ENCODE measurements at places on chromosomes 11 and 22. TPM values are rescaled to one million over a fixed set of nuclear protein-coding genes. Genes with fewer than 3 reads are reported as not detected.

Gene BIRC3
- 11.5 TPM for polyA plus RNA-seq

Gene GLYATL2
- not detected for polyA plus RNA-seq

Gene JAML
- polyA plus RNA-seq = 5.0 TPM

Gene CSNK2A3
- polyA plus RNA-seq = 0.45 TPM

Gene CD248
- 210 TPM for polyA plus RNA-seq

Gene HIC2
- polyA plus RNA-seq = 9.4 TPM

Gene IFITM10
- 1.9 TPM for polyA plus RNA-seq

Gene CRYBB2
- not detected for polyA plus RNA-seq

Gene ACTN3
- polyA plus RNA-seq = 0.09 TPM

Gene KCNK4
- polyA plus RNA-seq = not detected

Gene PLAAT2
- 3.0 TPM for polyA plus RNA-seq

Gene HEPN1
- not detected for polyA plus RNA-seq

Gene CELF1
- 59.1 TPM for polyA plus RNA-seq

Gene DCHS1
- polyA plus RNA-seq = 6.3 TPM

Gene CNGA4
- polyA plus RNA-seq = 0.50 TPM

Gene MUC5B
- polyA plus RNA-seq = 0.06 TPM
